ENCODE measurements at places on chromosomes 6 and 20. TPM values are rescaled to one million over a fixed set of nuclear protein-coding genes. Genes with fewer than 3 reads are reported as not detected.

GRCh38 chr6:169961772-169962561 lies 210.5 kb downstream of the ERMARD start:
- peak; percentile 69 for DNase-seq

GRCh38 chr6:10177704-10178103 lies 237.2 kb downstream of the TFAP2A start:
- no peak for DNase-seq

DNA sequence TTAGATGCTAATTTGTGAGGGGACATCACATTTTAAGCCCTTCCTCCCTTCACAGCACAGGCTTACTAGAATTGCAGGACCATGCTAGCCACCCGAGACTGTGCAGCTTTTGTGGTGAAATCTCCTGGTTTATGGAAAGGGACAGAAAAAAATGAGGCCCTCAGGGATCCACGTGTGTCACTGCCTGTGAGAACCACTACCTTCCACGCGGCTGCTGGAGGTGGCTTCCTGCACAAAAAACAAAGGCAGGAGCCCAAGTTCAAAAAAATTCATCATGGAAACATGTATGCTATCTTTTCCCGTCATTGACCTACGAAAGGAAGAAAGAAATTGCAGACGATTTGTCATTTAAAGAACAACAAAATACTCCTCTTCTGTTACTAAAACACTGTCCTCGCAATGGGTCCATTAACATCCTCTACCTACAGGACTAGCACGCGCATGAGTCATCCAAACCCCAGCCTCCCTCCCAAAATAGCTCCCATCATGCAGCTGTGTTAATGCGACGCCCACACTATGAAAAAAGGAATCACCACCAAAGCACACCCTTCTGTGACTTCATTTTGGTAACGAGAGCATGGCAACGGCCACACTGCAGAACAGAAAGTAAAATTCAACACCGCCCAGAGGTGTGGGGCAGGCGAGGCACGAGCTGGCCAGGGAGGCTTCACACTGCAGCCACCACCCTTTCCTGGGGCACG lies 45.7 kb downstream of the RAMACL start:
- no peak for DNase-seq

- no peak for DNase-seq
These were observed 202.8 kb downstream of the BTBD9 start for GRCh38 chr6:38436726-38437465.

HLA-DRB1 gene
- total RNA-seq: 27.5 TPM

GRCh38 chr6:26328265-26328844 lies 36.6 kb upstream of the BTN3A2 start:
- DNase-seq: no peak

MEP1A gene
- not detected for total RNA-seq

DNA sequence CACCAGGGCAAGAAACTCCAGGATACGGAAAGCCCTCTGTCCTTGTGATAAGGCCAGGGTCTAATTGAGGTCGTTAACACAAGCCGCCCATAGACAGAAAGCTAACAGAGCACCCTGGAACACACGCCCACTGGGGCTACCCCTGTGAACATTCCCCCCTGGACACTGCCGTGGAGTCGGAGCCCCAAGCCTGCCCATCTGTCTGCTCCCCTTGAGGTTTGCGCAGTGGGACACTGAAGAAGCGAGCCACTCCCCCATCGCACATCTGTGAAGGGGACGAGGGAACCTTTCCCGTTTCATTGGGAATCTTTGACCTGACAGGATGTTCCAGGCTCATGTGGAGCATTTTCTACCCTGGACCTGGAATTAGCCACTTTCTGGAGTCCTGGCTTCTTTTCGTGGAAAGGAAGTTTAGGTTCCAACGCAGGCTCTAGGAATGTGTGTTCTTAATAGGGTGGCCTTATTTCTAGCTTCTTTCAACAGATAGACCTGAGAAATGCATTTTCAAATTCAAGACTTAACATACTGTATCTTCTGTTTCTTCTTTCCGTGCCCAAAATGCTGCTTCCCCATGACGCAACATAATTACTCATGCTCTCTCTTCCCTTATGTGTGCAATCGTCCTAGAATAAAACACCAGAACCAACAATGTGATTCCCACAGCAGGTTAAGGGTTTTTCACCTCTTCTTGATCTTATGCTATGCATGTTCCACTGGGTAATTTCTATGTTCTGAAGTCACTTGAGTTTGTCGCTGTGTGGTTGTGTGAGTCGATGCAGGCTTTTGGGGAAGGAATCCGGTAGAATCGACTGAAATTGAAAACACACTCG lies 161.1 kb downstream of the ERMARD start:
- no peak for DNase-seq

DNA sequence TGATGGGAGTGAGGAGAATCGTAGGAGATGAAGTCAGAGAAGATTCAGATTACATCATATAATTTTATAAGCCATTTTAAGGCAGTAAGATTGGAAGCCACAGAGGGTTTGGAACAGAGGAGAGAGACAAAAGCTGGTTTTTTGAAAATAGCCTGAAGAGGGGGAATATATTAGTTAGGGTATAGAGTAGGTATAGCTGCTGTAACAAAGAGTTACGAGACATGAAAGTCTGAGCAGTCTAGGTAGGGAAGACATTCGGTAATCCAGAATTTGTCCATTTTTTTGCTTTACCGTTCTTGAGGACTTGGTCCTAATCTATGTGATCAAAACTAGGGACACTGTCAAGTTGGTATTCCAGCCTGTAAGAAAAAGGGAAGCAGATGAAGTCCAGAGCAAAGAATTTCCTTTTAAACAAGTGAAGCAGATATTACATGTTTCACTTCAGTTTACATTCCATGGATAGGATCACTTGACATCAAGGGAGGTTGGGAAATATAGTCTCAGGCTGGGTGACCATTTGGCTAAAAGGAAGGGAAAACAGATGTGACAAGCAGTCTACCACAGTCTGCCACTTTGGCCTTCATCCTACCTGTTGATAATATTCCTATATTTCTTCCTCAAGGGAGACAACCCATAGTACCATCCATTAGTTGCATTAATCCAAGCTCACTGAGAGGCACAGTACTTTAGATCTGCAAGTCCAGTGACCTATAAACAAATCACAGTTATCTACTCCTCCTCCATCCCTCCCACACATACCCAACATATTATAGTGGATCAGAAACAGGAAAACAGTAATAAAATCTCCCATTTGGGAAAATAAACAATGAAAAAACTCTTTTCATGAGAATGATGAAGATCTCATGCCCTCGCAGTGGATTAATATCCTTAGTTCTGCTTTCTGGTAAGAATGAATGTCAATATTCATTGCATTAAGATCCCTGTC lies 10.2 kb downstream of the FAM135A start:
- no peak for DNase-seq

DSP gene
- total RNA-seq: 350 TPM

GRCh38 chr6:40916845-40917244 lies 122.2 kb downstream of the UNC5CL start:
- DNase-seq: no peak

DNA sequence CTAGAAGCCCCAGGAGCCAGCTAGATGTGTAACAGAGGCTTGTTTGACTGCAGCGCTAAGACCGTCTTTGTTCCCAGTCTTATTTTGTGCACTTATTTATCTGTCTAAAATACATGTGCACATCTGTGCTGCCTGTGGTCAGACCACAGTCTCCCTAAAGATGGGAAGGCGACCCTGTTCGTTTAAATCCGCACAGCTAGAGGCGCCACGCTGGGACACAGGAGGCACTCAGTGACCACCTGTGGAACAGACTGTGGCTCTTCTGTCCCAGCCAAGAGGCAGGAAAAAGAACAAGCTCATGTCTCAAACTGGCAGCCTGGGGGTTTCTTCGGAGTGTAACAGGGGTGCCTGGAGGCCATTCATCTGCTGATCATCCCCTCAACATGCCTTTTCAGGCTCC lies 66.8 kb downstream of the CPNE5 start:
- peak; percentile 2 for DNase-seq

ADGRG6 gene
- 3.2 TPM for total RNA-seq

KCNK5 gene
- 0.65 TPM for total RNA-seq

DNA sequence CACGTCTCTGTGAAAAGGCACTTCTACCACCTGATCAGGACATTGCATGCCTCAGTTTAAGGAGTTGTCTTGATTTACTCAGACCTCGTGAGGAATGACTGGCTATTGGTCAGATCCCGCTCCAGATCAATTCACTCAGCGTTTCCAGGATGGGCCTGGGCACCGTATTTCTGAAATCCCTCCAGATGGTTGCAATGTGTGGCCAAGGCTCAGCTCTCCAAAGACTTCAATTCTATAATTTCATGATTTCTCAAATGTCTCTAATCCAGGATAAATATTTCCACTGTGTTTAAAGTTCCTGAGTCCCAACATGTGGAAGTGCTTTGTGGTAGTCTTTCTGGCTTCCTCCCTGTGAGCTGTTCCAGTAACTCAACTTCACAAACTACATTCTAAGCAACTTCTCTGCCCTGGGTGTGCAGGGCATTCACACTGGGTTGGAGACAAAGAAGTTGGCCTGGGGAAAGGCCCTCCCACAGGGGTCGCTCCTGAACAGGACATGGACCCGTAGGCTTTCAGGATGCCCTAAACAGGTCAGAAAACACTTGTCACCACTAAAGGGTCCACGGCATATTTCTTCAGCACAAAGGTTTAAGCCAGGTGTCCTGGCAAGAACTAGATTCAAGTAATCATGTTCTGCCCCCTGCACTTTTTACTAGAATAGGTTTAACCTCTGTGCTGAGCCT lies 212.1 kb downstream of the WDR27 start:
- DNase-seq: no peak

DNA sequence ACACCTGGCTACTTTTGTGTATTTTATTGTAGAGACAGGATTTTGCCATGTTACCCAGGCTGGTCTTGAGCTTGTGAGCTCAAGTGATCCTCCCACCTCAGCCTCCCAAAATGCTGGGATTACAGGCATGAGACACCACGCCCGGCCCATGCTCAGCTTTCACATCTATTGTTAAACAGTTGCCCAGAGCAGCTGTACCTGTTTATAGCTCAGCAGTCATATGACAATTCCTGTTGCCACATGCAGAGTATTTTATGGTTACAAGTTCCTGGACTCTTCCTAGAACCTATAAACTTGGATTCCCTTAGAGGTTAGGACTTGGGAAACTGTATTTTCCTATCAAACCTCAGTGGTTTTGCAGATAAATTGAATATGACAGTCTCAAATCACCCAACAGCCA lies 188.3 kb upstream of the KCNG1 start:
- DNase-seq: no peak

LY86 gene
- total RNA-seq: 0.89 TPM

PRR18 gene
- not detected for total RNA-seq

GRCh38 chr6:157650261-157650640 lies 172.8 kb upstream of the SNX9 start:
- DNase-seq: peak; percentile 73

SAPCD1 gene
- 0.86 TPM for total RNA-seq

DNA sequence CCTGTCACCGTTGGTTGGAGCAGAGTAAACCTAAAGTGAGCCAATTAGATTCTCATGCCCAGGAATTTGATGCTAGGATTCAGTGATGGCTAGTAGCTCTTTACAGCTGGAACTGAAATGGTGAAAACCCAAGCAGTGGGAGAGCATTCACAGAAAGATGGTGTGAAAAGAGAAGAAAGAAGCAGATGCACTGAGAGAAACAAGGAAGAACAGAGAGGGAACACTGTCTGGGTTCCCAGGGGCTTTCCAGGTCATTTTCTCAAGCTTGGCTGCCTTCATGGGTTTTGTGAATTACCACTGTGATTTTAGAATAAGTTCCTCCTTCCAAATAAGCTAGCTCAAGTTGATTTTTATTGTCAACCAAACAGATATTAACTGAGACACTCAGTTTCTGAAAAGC lies 104.1 kb upstream of the AKIRIN2 start:
- no peak for DNase-seq

- no peak for DNase-seq
These were observed 106.2 kb downstream of the UBE3D start for GRCh38 chr6:82959385-82959941.

KCNK16 gene
- total RNA-seq: not detected

HRH3 gene
- total RNA-seq: not detected

DNA sequence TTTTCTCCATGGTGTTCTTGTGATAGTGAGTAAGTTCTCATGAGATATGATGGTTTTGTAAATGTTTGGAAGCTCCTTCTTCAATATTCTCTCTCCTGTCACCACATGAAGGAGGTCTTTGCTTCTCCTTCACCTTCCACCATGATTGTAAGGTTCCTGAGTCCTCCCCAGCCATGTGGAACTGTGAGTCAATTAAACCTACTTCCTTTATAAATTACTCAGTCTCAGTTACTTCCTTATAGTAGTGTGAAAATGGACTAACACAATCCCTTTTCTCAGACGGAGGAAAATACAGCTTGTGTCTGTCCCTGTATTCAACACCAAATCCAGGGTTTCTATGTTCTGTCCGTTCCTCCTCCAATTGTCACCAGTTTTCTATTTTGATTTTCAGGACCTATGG lies 181.0 kb downstream of the ALDH8A1 start:
- no peak for DNase-seq

DNA sequence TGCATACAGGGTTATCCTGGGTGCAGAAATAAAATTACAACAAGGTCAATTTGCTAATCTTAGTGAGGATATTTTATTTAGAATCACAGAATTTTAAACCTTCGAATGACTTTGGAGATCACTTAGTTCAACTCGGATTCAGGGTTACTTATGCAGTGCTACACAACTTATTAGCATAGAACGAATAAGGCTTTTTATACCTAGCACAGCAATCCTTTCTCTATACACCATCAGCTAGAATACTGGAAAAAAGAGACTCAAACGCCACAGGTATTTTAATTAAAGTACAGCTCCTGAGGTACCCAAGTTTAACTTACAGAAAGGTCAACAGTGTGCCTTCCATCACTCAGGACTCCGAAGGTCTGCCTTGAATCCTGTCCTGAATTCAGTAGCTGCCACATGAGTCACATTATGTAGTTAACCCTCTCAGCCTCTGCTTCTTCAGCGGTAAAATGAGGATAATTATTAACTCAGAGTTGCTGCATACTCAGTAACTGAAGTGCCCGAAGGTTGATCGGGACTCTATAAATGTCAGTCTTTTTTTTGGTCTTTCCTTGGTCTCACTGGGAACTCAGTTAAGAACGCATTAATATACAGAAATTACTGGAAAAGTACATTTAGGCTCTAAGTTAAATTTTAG lies 6.0 kb upstream of the QKI start:
- DNase-seq: no peak

- DNase-seq: peak; percentile 37
These were observed 57.5 kb downstream of the CEBPB start for GRCh38 chr20:50248104-50248641.

SMPD2 gene
- 4.1 TPM for total RNA-seq

C6orf118 gene
- not detected for total RNA-seq

NFKBIL1 gene
- total RNA-seq: 9.2 TPM

DNA sequence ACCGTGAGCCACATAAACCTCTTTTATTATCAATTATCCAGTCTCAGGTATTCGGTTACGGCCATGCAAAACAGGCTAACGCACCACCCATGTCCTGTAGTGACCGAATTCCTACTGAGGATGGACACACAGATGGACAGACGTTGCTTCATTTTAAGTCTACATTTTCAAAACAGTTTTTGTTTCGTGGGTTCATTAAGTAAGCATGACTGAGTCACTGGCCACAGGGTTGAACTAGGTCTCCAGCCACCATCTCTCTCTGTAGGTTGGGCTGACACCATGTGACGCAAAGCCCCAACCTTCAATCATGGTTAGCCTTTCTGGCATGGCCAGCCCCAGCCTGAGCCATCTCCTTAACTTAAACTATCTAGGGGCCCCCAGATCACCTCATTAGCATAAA lies 110.0 kb upstream of the SLC22A23 start:
- DNase-seq: no peak

PGC gene
- total RNA-seq: not detected

LHFPL5 gene
- total RNA-seq: not detected

GRCh38 chr20:19256906-19257595 lies 44.6 kb downstream of the SLC24A3 start:
- no peak for DNase-seq

BFSP1 gene
- total RNA-seq: 0.73 TPM

GGT7 gene
- total RNA-seq: 21.0 TPM
